Endothelial cell (in vitro differentiated cells): ENCODE measurements at places on chromosomes 5 and 9.
A peak's percentile ranks its signal among the peaks of the same experiment; 100 is the strongest.

- peaks cover 8% of the 10 kb centered on the region for H3K36me3 ChIP-seq
- no peak overlapping the region for H3K27ac ChIP-seq
- H3K4me3 ChIP-seq: peak overlapping the region; percentile 85
- peaks cover 22% of the 10 kb centered on the region for H3K4me1 ChIP-seq
- peak; percentile 61 for DNase-seq
These were observed 1.1 kb upstream of the TLE4 start for GRCh38 chr9:79570448-79571308.

GRCh38 chr5:68449380-68449779 lies 233.8 kb downstream of the PIK3R1 start:
- H3K4me3 ChIP-seq: no peak overlapping the region
- H3K27me3 ChIP-seq: no peaks in the 10 kb centered on the region
- H3K4me1 ChIP-seq: peaks cover 10% of the 10 kb centered on the region
- no peak for DNase-seq

- DNase-seq: no peak
- no peak overlapping the region for H3K27ac ChIP-seq
- no peak overlapping the region for H3K4me3 ChIP-seq
- no peaks in the 10 kb centered on the region for H3K36me3 ChIP-seq
- H3K4me1 ChIP-seq: no peaks in the 10 kb centered on the region
These were observed 16.4 kb upstream of the SEMA4D start for GRCh38 chr9:89514337-89514736.

DNA sequence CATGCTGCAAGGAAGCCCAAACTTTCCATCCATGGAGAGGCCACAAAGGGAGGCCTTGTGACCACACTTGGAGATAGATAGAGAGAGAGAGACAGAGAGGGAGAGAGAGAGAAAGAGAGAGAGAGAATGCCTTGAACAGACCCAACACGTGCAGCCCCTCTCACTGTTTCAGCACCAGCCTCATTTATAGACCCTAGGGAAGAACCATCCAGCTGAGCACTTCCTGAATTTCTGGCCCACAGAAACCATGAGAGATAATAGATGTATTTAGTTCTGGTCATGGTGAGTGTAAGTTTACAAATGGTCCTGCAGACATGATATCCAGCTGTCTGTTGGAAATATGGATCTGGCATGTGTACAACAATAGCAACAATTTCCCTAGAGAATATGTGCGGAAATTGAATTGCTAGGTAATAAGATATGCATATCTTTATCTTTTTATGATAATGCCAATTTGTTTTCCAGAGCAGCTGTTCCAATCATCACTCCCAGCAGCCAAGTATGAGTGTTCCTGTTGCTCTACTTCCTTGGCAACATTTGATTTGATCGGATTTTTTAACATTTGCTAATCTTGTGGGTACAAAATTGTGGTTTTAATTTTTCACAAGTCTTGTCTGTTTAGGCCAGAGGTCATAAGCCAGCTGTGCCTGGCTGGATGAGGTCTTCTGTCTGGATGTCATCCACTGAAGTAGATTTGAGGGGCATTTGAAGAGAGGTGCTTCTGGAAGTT lies 217.3 kb upstream of the IL12B start:
- no peak for DNase-seq
- H3K4me3 ChIP-seq: no peak overlapping the region
- peaks cover 3% of the 10 kb centered on the region for H3K4me1 ChIP-seq

DNA sequence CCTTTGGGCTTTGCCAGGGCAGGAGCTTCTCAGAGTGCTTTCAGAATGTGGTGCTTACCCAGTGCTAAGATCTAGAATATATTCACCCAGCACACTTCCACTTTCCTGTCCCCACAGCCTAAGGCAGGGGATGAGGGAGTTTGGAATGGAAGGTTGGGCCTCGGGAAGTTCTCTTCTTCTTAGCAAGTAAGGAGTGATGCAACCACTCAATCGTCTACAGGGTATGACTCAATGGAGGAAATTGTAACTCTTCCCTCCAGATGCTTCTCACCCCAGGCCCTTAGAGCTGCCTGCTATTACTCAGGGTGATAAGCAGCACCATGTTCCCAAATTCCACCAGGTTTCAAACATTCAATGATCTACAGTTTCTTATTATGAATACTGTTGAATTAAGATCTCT lies 30.8 kb upstream of the AGGF1 start:
- H3K4me3 ChIP-seq: no peak overlapping the region
- no peaks in the 10 kb centered on the region for H3K36me3 ChIP-seq
- no peak for DNase-seq
- no peaks in the 10 kb centered on the region for H3K27me3 ChIP-seq
- H3K27ac ChIP-seq: no peak overlapping the region
- no peaks in the 10 kb centered on the region for H3K4me1 ChIP-seq

DNA sequence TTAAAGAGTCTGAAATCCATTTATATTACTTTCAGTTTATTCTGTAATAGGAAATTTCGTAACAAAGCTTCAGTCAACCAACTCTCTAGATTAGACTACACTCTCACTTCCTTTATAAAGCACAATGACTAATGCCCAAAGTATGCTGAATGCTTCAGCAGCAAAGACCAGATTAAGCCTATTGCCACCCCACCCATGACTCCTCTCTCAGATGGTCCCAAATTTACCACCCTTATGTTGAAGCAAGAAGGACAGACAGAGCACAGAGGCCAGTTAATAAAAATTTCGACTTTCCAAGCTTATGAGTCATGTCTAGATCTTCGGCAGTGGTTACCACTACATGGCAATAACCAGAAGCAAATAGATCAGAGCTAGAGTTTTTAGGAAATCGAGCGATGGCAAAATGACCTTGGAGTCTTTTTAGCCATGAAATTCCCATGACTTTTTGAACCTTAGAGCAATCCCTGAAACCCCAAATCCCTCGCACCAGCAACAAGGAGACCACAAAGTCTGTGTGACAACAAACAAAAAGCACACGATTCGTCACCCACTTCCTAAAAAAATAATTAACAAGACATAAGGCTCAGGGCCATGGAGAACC lies 287.8 kb upstream of the RASA1 start:
- no peaks in the 10 kb centered on the region for H3K36me3 ChIP-seq
- DNase-seq: no peak

DNA sequence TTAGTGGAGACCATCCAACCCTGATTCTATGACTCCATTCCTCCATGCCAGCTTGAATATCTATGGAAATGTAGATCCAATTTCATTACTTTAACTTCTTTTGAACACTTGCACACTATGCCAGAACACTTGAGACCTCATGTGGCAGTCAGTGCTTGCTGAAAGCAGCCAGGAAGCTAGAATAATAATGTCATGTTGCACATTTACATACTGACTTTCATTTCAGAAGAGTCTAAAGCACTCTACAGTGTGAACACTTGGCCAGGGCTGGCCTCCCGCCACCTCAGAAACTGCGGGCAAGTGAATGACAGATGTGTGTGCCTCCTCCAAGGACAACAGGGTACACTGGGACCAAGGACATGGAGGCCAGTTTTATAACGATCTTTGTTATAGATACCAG lies 97.3 kb downstream of the SLF1 start:
- DNase-seq: no peak
- H3K36me3 ChIP-seq: no peaks in the 10 kb centered on the region
- H3K4me1 ChIP-seq: no peaks in the 10 kb centered on the region
- H3K27me3 ChIP-seq: no peaks in the 10 kb centered on the region
- H3K4me3 ChIP-seq: no peak overlapping the region
- H3K27ac ChIP-seq: no peak overlapping the region

DNA sequence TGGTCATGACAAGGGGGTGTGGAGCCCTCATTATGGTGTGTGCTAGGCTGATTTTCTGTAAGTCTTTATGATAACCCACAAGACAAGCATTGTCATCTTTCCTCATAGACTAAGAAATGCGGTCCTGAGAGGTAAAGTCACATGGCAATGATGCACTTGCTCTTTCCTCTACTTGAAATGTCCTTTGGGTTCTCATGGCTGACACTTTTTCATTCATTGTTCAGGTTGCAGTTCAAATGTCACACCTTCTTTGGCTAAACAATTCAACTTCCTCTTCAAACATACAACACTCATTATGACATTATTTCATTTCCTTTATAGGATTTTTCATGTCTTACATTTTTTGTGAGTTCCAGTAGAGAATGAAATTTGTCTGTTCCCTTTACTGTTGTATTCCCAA lies 323.6 kb upstream of the PRR16 start:
- no peaks in the 10 kb centered on the region for H3K36me3 ChIP-seq
- no peaks in the 10 kb centered on the region for H3K4me1 ChIP-seq
- H3K27me3 ChIP-seq: peaks cover 2% of the 10 kb centered on the region
- H3K27ac ChIP-seq: no peak overlapping the region

- H3K4me1 ChIP-seq: no peaks in the 10 kb centered on the region
- H3K36me3 ChIP-seq: no peaks in the 10 kb centered on the region
- no peak overlapping the region for H3K4me3 ChIP-seq
- DNase-seq: no peak
These were observed 230.8 kb downstream of the ZNF608 start for GRCh38 chr5:124515497-124516245.

GRCh38 chr5:71887680-71888079 lies 168.6 kb downstream of the CARTPT start:
- H3K36me3 ChIP-seq: no peaks in the 10 kb centered on the region
- H3K27me3 ChIP-seq: peaks cover 7% of the 10 kb centered on the region
- no peak overlapping the region for H3K4me3 ChIP-seq
- H3K4me1 ChIP-seq: peaks cover 2% of the 10 kb centered on the region
- no peak for DNase-seq

DNA sequence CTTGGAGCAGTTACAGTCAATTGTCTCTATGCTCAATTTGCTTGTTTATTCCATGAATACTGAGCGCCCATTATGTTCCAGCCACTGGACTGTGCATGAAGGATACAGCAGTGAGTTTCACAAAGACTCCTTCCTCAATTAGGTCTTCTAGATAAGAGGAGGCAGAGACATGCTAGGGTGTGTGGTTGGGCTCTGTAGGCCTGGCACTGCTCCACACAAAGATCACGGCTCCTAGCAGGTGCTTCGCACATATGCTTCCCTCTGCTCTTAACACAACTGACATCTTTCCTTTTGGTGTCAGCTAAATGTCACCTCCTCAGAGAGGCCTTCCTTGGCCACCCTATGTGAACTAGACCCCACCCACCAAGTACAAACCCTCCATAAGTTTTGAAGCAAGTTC lies 10.9 kb downstream of the IL12B start:
- no peaks in the 10 kb centered on the region for H3K4me1 ChIP-seq
- H3K4me3 ChIP-seq: no peak overlapping the region
- H3K27ac ChIP-seq: no peak overlapping the region
- no peak for DNase-seq
- no peaks in the 10 kb centered on the region for H3K36me3 ChIP-seq

DNA sequence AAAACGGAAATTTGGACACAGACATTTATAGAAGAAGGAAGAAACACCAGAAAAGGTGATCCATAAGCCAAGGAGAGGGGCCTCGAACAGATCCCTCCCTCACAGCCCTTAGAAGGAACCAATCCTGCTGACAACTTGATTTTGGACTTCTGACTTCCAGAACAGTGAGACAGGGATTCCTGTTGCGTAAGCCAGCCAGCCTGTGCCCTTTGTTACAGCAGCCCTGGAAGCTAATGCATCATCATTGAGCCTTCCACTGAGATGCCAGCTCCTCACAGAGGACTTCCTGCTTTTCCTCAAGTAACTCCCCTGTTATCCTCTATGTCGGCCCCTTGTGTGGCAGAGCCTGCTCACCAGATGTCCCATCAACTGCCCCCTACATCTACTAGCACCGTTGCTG lies 94.1 kb downstream of the JMY start:
- H3K36me3 ChIP-seq: no peaks in the 10 kb centered on the region
- no peak overlapping the region for H3K27ac ChIP-seq
- H3K27me3 ChIP-seq: no peaks in the 10 kb centered on the region
- no peak overlapping the region for H3K4me3 ChIP-seq
- no peak for DNase-seq

- no peak overlapping the region for H3K4me3 ChIP-seq
- no peak for DNase-seq
- H3K27me3 ChIP-seq: no peaks in the 10 kb centered on the region
These were observed 6.5 kb downstream of the ADAMTS16 start for GRCh38 chr5:5146530-5147160.

- DNase-seq: no peak
- H3K4me3 ChIP-seq: peak overlapping the region; percentile 67
- peak overlapping the region; percentile 72 for H3K27ac ChIP-seq
- H3K4me1 ChIP-seq: peaks cover 46% of the 10 kb centered on the region
These were observed 3.9 kb downstream of the RELL2 start for GRCh38 chr5:141640698-141641097.

GRCh38 chr5:155886311-155887031 lies 440.5 kb upstream of the SGCD start:
- H3K36me3 ChIP-seq: no peaks in the 10 kb centered on the region
- no peaks in the 10 kb centered on the region for H3K4me1 ChIP-seq
- no peak overlapping the region for H3K27ac ChIP-seq
- no peak overlapping the region for H3K4me3 ChIP-seq
- no peaks in the 10 kb centered on the region for H3K27me3 ChIP-seq

GRCh38 chr9:16275795-16276624 lies 594.5 kb downstream of the BNC2 start:
- no peaks in the 10 kb centered on the region for H3K36me3 ChIP-seq
- H3K4me3 ChIP-seq: no peak overlapping the region
- peaks cover 3% of the 10 kb centered on the region for H3K4me1 ChIP-seq
- no peak overlapping the region for H3K27ac ChIP-seq
- H3K27me3 ChIP-seq: no peaks in the 10 kb centered on the region

DNA sequence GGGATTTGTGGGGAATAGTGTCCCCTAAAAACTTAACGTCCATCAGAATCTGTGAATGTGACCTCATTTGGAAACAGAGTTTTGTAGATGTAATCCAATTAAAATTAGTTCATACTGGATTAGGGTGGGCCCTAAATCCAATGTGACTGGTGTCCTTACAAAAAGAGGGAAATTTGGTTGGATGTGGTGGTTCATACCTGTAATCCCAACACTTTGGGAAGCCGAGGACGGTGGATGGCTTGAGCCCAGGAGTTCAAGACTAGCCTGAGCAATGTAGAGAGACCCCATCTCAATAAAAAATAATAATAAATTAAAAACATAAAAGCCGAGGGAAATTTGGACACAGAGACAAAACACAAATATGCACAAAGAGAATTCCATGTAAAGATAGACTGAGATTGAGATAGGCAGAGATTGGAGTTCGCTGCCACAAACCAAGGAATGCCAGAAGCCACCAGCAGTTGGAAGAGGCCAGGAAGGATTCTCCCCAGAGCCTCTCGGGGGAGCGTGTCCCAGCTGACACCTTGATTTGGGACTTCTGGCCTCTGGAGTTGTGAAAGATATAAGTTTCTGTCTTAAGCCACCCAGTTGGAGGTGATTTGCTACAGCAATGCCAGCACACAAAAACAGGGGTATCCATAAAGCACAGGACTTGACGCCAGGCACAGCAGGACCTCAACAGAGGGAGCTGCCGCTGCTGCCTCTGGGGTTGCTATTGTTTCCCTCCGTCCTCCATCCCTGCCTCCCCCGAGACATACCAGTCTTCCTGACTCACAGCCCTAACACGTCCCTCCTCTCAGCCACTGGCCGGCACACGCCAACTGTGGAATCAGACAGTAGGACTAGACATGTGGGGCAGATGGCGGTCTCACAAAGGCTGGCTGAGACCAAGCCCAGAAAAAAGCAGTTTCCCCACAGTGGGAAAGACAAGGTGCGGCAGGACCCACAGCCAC lies 73.8 kb upstream of the IL17B start:
- no peak overlapping the region for H3K4me3 ChIP-seq
- H3K27ac ChIP-seq: peak overlapping the region; percentile 95
- no peak for DNase-seq
- peaks cover 13% of the 10 kb centered on the region for H3K27me3 ChIP-seq

- H3K36me3 ChIP-seq: no peaks in the 10 kb centered on the region
- no peak overlapping the region for H3K27ac ChIP-seq
- no peak overlapping the region for H3K4me3 ChIP-seq
- DNase-seq: no peak
These were observed 493.9 kb downstream of the CCDC171 start for GRCh38 chr9:16046713-16047112.
